ENCODE measurements at places on chromosomes 16 and 17.

- DNase-seq: no peak
Observed at GRCh38 chr17:61486135-61487120, 34.2 kb downstream of the TBX4 start.

GRCh38 chr16:21224800-21225199 lies 8.7 kb upstream of the ANKS4B start:
- no peak for DNase-seq

GRCh38 chr17:44084131-44084538 lies 13.6 kb downstream of the G6PC3 start:
- no peak for DNase-seq

GRCh38 chr17:3558603-3559269 lies 1.1 kb upstream of the TRPV3 start:
- DNase-seq: no peak

- no peak for DNase-seq
Observed at GRCh38 chr17:43740541-43740940, 18.1 kb downstream of the SOST start.

DNA sequence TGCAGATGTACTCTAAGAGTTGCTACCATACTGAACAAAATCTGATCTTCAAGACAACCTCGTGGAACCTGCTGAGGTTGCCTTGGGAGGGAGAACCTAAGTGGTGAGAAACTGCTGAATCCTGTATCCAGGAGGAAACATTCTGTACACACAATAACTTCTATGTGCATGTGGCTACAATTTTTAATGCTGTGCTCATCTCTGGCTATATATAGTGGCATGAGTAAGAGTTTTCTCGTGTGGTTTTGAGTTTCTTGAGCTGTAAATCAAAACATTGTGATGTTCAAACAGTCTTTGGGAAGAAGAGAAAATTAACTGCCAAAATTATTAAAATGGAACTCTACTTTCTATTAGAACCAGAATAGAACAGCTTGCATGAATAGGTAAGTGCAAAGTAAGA lies 206.8 kb downstream of the CA10 start:
- DNase-seq: no peak

DNA sequence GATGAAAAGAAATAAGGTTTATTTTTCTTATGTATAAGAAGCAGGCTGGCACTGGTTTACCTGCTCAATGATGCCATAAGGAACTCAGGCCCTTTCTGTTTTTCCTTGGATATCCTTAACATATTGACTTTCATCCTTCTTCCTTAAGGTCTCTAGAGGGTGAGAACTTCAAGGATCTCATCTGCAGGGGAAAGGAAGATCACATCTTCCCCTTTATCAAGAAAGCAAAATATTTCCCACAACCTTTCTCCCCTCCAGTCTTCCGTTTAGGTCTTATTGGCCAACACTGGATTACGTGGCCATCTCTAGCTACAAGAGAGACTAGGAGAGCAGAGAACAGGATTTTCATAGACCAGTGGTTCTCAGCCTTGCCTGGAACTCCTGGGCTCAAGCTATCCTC lies 4.2 kb upstream of the TBX4 start:
- DNase-seq: no peak

DNA sequence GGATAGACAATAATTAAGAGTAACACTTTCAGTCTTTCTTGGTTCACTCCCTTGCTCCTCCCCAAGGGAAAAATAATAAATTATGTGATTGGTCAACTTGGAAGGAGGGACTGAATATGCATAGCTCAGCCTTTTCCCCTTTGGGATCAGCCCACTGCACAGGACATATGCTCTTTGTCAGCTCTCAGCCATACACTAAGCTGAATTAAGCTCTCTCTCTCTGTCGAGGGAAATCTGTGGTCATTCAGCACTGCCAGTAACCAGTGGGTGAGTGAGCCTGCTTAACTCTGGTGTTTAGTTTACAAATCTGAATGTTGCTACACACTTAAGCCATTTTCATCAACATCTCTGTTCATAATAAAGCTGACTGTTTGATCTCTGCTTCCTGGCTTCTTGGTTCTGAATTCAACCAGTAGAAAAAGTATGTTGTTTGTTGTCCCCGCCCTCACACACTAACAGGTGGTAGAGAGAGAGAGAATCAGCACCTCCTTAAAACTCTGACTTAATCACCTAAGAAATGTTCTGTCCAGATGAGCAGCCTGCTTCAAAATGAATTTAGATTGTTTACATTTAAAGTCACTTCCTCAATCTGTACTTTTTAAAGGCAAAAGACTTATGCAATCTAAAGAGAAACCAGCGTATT lies 102.3 kb upstream of the C17orf78 start:
- no peak for DNase-seq

DNA sequence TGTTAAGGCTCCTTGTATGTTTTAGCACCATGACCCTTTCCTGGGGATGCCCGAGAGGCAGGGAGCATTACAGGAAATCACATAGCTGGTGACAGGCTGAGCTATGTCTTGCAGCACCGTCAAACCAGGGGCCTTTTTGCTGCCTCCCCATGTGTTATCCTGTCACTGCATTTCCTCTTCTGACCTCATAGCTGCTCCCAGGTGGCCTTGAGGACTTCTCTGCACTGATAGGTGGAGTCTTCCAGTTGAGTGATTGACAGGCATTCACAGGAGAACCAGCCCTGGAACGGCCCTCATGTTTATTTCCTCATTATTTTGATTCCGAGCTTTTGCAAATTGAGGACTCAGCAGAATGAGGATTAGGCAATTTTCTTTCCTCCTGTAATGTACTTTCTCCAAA lies 349.6 kb downstream of the HAPSTR1 start:
- no peak for DNase-seq

- no peak for DNase-seq
Observed at GRCh38 chr16:66898207-66898606, 17.9 kb downstream of the PDP2 start.

DNA sequence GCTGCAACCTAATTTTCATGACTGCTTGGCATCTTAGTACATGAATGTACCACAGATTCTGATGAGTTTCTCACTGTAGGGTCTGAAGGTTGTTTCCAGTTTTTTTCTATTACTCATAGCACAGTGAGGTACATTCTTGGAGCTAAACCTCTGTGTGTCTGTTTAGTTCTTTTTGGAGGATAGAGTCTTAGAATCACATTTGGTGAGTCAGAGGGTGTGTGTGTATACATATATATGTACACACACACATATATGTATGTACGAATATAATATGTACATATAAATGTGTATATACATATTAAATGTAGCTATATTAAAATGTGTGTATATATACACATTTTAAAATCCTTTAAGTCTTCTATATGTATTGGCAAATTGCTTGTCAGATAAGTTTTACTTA lies 72.9 kb downstream of the NTN1 start:
- DNase-seq: no peak

- no peak for DNase-seq
Observed at GRCh38 chr16:19715566-19715965, 2.5 kb downstream of the KNOP1 start.

- DNase-seq: no peak
Observed at GRCh38 chr17:1229349-1229899, 40.8 kb upstream of the BHLHA9 start.

DNA sequence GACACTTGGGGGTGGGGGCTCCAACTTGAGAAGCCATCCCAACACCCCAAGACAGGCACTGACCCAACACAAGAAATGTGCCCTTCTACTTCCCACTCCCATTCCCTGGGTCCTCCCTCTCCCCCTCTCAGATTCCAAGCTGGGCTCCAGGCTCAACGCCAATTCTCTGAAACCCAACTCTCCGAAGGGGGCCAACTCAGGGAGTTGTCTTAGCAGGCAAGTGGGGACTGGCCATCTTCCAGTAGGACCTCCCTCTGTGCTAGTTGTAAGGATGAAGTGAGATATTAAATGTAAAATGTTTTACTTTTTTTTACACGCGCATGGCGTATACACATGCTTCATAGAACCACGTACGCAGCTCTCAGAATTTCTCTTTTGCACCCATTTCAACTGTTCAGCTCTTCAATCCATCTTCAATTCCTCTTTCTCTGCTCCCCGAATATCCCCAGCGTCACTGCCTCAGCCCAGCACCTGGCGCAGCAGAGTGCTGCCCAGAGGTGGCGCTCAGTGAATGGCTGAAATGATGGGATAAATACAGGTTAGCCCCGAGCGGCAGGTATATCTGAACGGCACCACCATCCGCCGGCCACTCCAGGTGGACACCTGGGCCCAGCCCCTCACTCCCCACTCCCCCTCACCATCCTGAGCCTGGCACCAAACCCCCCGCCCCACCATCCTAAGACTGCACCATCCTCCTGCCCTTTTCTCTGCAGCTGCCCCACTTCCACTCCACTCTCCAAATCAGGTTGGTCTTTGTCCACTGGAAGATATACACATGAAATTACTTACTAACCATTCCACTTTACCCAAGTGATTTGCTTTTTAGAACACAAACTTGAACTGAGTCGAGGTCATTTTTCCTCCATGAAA lies 43.9 kb upstream of the TNRC6C start:
- no peak for DNase-seq

- no peak for DNase-seq
Observed at GRCh38 chr16:65716737-65717700, 595.2 kb upstream of the CDH11 start.

DNA sequence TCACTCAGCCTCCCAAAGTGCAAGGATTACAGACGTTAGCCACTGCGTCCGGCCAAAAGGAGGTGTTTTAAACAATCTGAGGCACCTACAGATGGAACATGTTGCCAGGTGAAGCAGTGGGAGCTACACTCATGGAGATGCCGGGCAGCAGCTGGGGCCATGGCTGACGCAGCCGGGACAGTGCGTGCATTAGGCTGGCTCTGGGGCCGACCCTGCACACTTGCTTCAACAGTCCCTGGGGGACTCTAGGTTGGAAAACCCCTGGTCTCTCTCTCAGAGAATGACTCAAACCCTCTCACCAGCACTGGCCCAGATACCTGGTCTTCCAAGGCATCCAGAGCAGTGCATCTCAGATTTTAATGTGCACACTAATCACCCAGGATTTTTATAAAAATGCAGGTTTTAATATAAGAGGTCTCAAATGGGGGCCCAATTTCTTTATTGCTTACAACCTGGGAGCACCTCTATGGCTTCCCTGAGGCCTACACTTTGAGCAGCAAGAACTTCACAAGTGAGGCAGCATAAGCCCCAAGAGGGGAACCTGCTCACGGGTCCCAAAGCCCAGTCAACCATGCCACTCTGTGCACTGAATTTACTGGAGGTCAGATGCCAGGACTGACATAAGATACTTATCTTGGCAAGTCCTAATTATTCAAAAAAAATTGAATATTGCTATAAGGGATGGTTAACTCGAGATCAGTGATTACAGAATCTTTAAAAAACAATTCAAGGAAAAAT lies 70.8 kb upstream of the TRAP1 start:
- no peak for DNase-seq

DNA sequence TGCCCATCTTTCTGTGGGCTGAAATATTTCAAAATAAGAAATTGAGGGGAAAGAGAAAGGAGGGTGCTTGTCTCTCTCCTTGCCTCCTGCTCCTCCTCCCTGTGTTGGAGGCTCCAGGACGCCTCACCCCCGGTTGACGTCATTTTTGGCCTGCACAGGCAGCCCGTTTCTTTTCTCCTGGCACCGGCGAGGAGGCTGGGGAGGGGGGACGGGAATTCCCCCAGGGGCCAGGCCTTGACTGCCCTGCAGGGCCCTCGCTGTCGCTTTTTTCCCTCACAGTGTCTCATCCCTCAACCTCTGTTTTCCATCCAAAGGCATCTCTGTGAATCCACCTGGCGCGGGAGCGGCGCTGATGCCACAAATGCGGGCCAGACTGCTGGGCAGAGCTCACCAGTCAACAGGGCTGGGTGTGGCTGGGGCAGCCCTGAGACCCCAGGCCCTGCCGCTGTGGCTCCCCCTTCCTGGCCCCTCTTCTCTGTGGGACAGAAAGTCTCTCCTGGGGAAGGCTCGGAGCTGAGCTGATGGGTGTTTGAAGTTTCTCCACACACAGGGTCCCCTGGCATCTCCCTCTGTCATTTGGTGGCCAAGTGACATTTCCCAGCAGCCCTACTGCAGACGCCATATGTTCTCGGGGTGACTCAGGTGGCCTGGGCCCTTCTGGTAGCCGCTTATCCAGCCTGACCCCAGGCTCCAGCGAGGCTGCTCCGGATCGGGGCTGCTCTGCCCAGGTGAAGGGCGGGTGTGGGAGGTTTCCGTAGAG lies 16.0 kb downstream of the CENPX start:
- no peak for DNase-seq

- DNase-seq: no peak
Observed at GRCh38 chr17:27575912-27576252, 55.1 kb upstream of the LGALS9 start.

- no peak for DNase-seq
Observed at GRCh38 chr17:48506246-48506645, 24.6 kb downstream of the HOXB1 start.

DNA sequence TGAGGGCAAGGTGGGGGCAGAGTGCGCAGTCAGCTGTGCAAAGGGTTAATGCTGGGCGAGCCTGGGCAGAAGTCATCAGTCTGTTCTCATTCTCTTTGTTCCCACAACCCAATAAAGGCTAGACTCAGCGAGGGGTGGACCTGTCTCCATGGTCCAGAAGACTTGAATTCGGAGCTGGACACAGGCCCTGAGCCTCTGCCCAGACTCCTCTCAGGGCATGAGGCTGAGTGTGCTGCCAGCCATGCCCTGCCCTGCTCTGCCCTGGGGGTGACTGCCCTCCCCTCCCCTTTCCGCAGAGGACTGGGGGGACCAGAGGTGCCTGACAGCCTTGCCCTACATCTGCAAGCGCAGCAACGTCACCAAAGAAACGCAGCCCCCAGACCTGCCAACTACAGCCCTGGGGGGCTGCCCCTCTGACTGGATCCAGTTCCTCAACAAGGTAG lies 54.5 kb downstream of the MRC2 start:
- DNase-seq: no peak

- no peak for DNase-seq
Observed at GRCh38 chr17:28760601-28761562, 17.1 kb downstream of the TRAF4 start.

- no peak for DNase-seq
Observed at GRCh38 chr16:50996166-50996829, 154.8 kb downstream of the SALL1 start.

- DNase-seq: no peak
Observed at GRCh38 chr16:4880006-4880580, 32.8 kb downstream of the UBN1 start.

- no peak for DNase-seq
Observed at GRCh38 chr17:36034127-36034526, 16.4 kb upstream of the CCL23 start.

- DNase-seq: no peak
Observed at GRCh38 chr17:78934681-78935418, 9.7 kb upstream of the TIMP2 start.

All from NCI-H2081 treated with DMSO at 0.1 percent for 48 hours (cell line).